ENCODE measurements at places on chromosomes 4 and X. TPM values are rescaled to one million over a fixed set of nuclear protein-coding genes. Genes with fewer than 3 reads are reported as not detected.

Gene DUSP9
- not detected for total RNA-seq

GRCh38 chr4:177376024-177376423 is 66.2 kb downstream of the AGA start:
- no peaks in the 10 kb centered on the region for H3K36me3 ChIP-seq
- no peaks in the 10 kb centered on the region for H3K27me3 ChIP-seq
- no peaks in the 10 kb centered on the region for H3K4me1 ChIP-seq
- no peak overlapping the region for H3K27ac ChIP-seq

DNA sequence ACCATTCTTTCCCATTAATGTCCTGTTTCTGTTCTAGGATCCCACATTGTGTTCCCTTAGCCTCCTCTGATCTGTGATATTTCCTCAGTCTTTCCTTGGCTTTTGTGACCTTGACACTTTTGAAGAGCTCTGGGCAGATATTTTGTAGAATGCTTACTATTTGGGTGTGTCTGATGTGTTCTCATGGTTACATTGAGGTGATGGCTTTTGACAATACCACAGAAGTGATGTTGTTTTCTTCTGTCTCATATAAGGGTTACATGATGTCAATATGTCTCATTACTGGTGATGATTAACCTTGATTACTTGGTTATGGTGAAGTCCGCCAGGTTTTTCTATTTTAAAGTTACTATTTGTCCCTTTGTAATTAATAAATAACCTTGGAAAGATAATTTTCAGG is 183.7 kb downstream of the SOWAHB start:
- H3K27me3 ChIP-seq: no peaks in the 10 kb centered on the region
- H3K4me3 ChIP-seq: no peak overlapping the region
- no peak overlapping the region for H3K27ac ChIP-seq
- no peak for DNase-seq

Gene MTNR1A
- total RNA-seq: not detected

GRCh38 chr4:15031993-15032675 is 29.9 kb downstream of the CPEB2 start:
- H3K27ac ChIP-seq: no peak overlapping the region
- no peak for DNase-seq
- no peaks in the 10 kb centered on the region for H3K27me3 ChIP-seq
- no peak overlapping the region for H3K4me3 ChIP-seq

Gene TENM3
- 1.1 TPM for total RNA-seq

Gene INTS6L
- 10.3 TPM for total RNA-seq

DNA sequence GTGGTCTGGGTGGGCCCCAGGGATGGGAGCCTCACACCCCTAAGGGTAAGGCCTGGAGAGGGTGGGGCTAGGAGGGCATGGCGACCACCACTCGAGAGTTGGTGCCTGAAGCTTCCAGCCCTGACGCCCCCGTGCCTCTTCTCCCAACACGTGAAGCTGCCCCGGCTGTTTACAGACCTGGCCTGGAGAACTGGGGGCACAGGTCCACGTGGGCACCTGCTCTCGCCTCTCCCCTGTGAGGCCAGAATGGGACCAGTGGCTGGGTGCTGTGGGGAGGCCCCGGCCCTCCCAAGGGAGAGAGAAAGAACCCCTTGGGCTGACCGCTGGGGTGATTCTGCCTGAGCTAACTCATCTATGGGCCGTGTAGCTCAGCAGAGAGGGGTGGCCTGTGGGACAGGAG is 15.5 kb downstream of the NAT8L start:
- H3K36me3 ChIP-seq: no peaks in the 10 kb centered on the region
- no peak overlapping the region for H3K4me3 ChIP-seq
- no peak overlapping the region for H3K27ac ChIP-seq
- no peaks in the 10 kb centered on the region for H3K27me3 ChIP-seq
- no peaks in the 10 kb centered on the region for H3K4me1 ChIP-seq

- no peak overlapping the region for H3K27ac ChIP-seq
- no peaks in the 10 kb centered on the region for H3K36me3 ChIP-seq
- no peaks in the 10 kb centered on the region for H3K27me3 ChIP-seq
Observed at GRCh38 chrX:134365904-134366303, 94.1 kb upstream of the HPRT1 start.

All from aorta (tissue), 5 donors.